Nucleus accumbens (tissue), 56 donors: ENCODE measurements at places on chromosomes 6 and 20.
A peak's percentile ranks its signal among the peaks of the same experiment; 100 is the strongest.

GRCh38 chr6:9089724-9090123 lies 654.4 kb upstream of the SLC35B3 start:
- no peak for DNase-seq

DNA sequence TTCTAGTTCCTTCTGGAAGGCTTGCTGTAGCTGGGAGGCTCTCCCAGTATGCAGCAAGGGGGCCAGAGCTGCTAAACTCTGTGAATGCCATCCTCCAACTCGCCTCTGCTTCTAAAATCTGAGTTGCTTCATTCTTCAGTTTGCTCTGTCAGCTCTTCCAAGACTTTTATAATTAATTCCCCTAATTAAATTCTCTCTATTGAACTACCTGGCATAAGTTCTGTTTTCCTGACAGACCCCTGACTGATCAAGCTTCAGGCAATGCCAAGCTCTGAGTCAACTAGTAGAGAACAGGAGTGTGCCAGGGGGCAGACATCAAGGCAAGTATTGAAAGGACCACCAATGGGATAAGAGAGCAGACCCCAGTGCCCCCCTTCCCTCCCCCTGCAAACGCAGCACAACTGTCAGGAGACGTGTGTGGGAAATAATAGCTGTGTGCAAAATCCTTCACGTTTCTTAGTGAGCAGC lies 109.3 kb upstream of the TAB2 start:
- DNase-seq: peak; percentile 45

DNA sequence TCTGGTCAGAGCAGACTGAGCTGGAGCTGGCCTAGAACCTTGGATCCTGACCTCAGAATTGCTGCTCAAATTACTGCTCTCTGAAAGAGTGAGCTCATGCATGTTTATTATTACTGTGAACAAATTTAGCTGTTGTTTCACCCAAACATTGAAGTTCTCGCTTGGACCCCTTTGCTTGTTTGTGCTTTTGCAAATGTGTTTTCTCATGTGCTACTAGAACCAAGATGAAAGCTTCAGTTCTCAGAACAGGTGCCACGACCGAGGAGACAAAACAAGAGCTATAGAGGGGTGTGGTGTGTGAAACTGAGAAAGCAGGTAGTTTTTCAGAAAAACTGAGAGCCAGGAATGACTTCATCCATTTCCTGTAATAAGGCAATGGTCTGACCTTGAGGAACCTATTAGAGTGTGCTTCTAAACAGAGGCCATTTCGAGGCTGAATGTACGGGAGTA lies 50.0 kb upstream of the ESR1 start:
- DNase-seq: no peak

- DNase-seq: peak; percentile 74
These were observed 28.2 kb upstream of the ITCH start for GRCh38 chr20:34334654-34335407.

DNA sequence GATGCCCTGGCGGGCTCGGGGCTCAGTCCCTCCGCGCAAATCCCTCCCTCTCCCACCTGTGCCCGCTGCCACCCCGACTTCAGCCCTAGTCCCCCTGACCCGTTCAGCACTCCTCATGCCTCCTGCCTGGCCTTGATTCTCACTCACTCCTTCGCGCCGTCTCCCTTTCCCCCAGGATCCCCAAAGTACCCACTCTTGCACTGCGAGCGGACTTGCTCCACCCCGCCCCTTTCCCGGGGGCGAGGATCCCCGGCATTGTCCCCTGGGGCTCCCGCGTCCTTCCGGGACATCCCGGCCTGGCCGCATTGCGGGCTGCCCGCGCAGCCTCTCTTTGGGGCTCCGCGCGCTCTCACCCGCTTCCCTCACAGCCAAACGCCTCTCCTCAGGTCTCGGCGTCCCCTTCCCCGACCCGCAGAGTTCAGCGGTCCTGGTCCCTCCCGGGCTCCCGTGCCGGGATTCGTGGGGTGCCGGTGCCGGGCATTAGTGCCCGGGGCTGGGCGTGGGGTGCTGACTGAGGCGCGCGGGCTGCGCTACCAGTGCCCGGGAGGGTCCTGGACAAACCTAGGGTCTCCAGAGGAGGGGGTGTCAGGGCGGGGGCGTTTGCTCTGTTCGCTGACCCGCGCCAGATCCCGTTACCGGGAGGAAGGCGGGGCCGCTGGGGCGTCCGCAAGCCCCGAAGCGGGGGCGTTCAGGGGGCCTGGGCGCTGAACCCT lies 45.5 kb upstream of the SUPT3H start:
- no peak for DNase-seq

GRCh38 chr6:139881236-139881635 lies 506.8 kb upstream of the CITED2 start:
- DNase-seq: no peak

DNA sequence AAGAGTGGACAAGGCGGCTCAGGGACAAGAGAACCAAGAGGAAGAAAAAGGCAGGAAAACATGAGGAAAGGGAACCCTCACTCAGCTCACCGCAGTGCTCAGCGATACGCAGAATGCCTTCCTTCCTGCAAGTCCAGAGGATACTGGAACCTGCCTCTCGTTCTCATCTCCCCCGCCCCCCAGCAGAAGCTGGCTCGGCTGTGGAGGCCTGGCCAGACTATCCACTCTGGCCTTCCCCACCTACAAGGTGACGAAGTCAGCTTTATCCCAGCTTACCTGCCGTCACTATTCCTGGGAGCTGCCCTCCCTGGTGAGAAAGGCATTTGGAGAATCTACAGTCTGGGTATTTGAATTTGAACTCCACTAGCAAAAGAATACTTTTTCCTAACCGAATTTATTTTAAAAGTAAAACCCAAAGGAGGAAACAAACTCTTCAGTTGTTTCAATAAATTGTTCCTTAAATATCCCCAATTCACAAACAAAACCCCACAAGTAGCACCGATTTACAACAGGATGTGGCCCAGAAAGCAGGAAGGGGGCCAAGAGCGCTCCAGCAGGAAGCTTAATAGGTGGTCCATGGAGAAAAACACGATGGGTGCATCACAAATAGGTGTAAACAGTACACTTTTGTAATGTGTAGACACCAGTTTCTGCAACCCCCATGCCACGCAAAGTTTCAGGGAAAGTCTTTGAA lies 2.1 kb upstream of the DIDO1 start:
- DNase-seq: no peak

DNA sequence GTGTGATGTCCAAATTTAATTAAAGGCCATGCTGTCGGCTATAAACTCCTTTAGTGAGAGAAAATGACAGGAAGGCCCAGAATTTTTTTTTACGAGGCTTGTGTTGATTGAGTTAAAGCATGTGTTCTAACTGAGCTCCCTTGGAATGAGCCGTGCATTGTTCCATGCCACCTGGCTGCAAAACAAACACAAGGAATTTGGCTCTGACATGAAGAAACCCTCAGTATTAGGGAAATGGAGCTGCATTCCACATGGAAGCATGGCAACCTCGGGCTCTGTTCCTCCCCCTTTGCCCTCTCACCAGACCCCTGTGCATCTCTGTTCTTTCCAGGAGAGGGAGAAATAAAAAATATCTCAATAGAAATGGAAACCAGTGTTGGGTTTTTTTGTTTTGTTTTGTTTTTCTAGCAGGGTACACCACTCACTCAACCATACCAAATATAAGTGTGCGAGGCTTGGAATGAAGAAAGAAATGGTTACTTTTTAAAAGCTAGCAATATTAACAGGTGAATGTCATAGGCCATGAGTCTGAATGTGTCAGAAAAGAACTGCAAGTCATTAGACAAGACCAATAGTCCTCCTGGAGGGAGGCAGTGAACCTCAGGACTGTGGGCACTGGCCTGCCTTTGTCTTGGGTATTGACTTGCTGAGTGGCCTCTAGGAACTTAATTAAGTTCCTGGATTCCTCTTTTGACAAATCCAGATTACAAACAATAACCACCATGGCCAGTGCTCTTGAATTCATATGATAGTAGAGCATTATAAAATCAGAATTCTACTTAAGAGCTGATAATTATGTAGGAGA lies 935.1 kb downstream of the KIF16B start:
- no peak for DNase-seq

DNA sequence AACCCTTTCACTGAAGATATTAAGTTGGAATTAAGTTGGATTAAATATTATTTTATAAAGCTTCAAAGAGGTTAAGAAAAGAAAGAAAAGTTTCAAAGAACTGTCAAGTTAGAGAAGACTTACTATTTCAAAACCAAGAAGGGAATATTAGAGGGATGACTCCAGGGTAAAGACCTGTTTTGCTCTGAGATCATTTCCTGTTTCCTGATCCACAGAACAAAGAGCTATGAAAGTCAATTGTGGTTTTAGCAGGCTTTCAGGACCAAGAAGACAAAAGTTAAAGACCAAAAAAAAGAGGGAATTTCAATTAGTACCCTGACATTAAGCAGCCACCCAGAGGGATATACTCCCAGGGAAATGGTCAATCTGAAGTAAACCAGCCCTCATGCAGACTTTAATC lies 19.4 kb downstream of the ESF1 start:
- no peak for DNase-seq

GRCh38 chr6:43335469-43335868 lies 26.8 kb upstream of the CRIP3 start:
- no peak for DNase-seq

DNA sequence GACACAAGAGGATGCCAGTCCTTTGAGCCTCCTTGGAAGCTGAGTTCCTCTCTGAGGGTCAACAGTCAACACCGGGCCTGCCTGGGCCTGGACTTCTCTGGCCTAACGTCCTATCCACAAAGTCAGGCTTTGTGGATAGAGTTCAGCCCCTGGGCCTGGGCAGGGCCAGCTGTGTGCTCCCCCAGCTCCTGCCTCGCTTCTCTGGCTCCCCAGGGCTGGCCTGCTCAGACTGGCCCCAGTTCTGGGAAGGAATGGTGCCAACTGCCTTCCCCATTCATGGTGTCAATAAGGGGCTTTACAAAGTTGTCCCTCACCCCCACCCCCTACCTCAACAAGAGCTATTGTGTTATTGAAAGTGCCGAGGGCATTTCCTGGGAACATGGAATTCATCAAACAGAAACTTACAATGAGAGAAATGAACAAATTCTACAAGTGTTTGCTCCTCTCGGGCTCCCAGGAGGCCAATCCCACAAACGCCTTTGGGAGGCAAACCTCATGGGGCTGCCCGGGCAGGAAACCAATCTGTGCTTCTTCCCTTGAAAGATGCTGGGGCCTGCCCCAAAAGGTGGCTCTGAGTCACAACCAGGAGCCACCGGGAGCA lies 26.5 kb upstream of the PPP1R14C start:
- DNase-seq: no peak

GRCh38 chr20:35458388-35458787 lies 3.0 kb downstream of the CEP250 start:
- DNase-seq: no peak

GRCh38 chr6:128124713-128125112 lies 223.9 kb upstream of the THEMIS start:
- DNase-seq: no peak

DNA sequence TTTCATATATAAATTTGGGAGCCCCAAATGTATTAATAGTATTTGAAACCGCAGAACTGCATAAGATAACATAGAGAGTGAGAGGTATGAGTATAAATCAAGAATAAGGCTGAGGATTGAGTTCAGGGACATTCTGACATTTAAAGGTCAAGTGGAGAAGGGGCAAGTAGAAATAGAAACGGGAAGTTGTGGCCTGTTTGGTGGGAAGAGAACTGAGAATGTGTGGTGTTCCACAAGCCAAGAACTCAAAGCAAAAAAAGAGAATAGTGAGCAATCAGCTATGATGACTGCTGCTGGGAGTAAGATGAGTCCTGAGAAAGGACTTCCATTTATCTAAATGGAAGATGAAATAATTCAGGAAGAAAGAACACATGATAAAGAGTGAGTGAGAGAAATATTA lies 418.4 kb downstream of the CD109 start:
- DNase-seq: no peak

- no peak for DNase-seq
These were observed 131.8 kb downstream of the UNC5CL start for GRCh38 chr6:40907198-40907701.

- no peak for DNase-seq
These were observed 62.1 kb downstream of the NOL4L start for GRCh38 chr20:32522776-32523612.

- no peak for DNase-seq
These were observed 57.5 kb upstream of the SNRPB2 start for GRCh38 chr20:16672299-16672698.

GRCh38 chr6:37371154-37372083 lies 17.6 kb downstream of the RNF8 start:
- no peak for DNase-seq

GRCh38 chr6:93721386-93722048 lies 302.2 kb upstream of the EPHA7 start:
- no peak for DNase-seq

DNA sequence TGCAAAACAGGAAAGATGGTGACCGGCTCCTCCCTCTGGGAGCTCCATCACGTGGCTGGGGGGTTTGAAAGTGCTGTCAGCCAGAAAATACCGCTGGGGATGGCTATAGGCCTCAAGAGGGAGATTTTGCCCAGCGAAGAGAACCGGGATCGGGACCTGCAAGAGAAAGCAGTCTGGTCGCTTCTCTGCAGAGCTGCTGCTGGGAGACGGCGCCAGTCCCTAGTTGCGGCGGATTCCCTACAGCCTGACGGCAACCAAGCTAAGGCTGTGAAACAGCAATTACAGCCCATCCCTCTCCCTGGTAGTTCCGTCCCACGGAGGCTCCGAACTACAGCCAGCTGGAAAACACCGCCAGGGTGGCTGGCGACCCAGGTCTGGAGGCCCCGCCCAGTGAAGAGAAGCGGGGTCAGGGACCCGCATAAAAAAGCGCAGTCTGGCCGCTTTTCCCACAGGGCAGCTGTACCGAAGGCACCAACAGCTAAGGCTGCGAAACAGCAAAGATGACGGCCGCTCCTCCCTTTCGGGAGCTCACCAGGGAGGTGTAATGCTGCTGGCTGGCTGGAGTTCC lies 238.1 kb upstream of the IRAK1BP1 start:
- peak; percentile 8 for DNase-seq

DNA sequence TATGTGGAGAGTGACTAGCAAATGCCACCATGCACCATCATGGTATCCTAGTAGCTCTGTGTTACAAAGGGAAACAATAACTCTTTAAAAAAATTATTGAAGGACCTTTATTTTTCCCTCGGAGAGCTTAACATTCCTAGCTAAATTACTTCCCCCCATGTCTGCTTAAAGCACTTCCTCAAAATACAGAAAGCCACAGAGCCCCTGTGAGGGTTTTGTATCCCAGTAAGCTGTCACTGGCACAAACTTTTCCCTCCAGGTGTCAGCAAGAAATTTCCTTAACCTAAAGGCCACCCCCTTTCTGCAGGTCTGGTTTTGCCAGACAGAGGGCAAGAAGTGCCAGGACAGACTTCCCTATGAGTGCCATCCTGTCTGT lies 340.0 kb upstream of the PRDM1 start:
- no peak for DNase-seq

- no peak for DNase-seq
These were observed 122.0 kb downstream of the GMPR start for GRCh38 chr6:16360365-16360764.

DNA sequence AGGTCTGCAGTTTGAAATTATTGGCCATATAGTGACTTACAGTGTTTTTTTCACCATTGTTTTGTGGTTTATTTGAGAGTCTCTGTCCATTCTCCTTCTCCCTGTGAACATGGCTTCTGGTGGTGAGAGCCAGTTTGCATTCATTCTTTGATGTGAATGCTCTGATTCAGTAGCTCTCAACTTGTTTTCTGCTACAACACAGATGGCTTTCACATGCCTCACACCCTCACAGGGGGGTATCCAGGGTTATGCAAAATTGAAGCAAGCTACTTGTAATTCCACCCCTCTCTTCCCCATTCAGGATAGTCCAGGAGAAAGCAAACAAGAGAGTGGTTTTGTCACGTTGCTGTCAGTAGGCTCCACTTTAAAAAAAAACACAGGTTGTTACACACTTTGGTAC lies 55.6 kb downstream of the SLX4IP start:
- no peak for DNase-seq

- no peak for DNase-seq
These were observed 36.2 kb upstream of the MRPS18A start for GRCh38 chr6:43723737-43724295.

GRCh38 chr20:53849471-53850059 lies 220.8 kb downstream of the BCAS1 start:
- no peak for DNase-seq
